Activated T-cell treated with anti-CD3 and anti-CD28 coated beads, Interleukin-2, amount 50 U/mL, for 24 hours (primary cell): ENCODE measurements at places on chromosomes 5 and 9.

GRCh38 chr5:132459031-132459982 lies 31.3 kb downstream of the IRF1 start:
- DNase-seq: peak; percentile 29

DNA sequence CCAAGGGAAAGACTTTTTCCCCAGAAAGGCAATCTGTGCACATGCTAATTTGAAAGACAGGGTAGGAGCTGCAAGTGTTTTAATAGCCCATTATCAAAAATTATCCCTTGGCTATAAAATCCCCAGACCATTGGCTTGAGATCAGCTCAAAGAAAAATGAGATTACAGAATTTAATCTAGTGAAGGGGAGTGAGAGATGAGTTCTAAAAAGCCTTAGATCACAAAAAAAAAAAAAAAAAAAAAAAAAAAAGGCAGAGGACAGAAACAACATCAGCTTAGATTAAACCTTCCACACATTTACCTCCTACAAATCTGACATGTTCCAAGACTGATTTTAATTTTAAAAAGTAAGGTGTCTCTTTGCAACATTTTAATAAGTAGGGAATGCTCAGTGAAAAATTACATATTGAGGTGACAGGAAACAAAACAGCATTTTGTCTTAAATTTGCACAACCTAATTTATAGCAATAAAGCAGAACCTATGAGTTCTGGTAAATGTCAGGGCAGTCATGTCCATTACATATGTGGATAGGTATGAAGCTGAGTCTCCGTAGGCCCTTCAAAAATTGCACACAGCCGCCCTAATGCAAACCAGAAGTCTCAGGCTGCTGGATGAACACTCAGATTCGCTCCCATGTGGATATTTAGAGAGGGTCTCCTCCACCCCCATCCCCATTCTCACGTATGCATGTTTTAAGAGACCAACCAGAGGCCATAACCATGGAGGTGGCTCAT lies 43.4 kb downstream of the NFIB start:
- no peak for DNase-seq

GRCh38 chr5:83518319-83519061 lies 46.9 kb downstream of the VCAN start:
- DNase-seq: no peak

- no peak for DNase-seq
Observed at GRCh38 chr5:3265131-3265885, 330.3 kb upstream of the IRX1 start.

DNA sequence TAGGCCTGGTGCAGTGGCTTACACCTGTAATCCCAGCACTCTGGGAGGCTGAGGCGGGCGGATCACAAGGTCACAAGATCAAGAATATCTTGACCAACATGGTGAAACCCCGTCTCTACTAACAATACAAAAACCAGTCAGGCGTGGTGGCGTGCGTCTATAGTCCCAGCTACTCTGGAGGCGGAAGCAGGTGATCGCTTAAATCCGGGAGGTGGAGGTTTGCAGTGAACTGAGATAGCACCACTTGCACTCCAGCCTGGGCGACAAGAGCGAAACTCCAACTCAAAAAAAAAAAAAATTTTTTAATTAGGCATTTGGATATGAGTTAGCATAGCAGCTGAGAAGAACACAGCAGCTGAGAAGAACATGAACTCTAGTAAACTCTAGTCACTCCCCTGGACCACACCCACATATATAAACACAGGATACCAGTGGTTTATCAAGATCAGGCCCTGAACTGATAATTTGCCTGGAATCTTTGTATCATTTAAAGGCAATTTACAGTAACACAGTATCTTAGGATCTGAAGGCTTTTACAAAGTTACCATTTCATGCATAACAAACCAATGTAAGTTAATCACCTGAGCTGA lies 4.6 kb upstream of the UGCG start:
- no peak for DNase-seq

DNA sequence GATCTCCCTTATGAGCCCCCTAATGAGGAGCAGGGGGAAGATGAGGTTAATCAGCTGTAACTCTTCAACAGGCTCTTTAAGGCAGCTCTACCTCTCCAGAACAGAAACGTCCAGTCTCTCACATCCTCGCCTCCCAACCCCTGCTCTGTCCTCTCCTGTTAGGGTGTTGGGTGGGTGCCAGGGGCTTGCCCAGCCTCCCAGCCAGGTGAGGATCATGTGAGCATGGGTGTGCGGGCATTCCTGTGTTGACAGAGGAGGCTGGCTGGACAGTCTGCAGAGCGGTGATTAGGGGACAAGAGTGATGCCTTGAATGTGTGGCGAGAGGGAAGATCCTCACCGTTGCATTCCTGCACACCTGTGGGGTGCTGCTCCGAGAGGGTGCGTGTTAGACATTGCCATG lies 51.7 kb downstream of the CCDC180 start:
- no peak for DNase-seq

GRCh38 chr5:62271870-62272269 lies 34.1 kb upstream of the KIF2A start:
- no peak for DNase-seq

DNA sequence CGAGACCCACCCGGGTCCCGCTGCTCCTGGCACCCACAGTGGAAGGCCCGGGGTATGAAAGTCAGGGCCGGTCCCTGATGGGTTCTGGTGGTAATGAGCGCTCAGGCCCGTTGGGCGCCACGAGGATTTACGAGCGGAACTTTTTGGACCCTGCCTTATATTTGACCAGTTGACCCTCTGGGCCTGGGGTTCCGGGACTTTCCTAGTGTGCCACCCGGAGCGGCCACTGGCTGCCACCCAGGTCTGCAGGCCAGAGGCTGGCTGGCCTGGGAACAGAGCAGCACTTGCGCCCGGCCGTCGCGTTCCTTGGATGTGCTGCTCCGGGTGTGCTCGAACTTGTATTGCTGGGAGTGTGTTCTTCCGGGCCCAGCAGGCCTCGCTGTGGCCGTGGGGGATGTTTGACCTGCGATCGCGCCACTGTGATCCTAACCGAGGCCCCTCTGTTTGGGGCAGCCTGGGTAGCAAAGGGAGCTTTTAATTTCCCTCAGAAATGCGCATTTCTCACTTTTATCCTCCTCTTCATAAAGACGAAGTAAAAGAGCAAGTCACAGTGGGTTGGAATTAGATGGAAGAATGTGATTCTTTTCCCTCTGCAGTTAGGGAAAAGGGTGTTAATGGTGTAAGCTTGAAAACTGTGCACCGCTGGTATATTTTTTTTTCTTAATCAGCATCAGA lies 1.2 kb downstream of the F2RL1 start:
- DNase-seq: no peak

GRCh38 chr9:31323726-31324444 lies 1060.6 kb upstream of the ACO1 start:
- DNase-seq: no peak

DNA sequence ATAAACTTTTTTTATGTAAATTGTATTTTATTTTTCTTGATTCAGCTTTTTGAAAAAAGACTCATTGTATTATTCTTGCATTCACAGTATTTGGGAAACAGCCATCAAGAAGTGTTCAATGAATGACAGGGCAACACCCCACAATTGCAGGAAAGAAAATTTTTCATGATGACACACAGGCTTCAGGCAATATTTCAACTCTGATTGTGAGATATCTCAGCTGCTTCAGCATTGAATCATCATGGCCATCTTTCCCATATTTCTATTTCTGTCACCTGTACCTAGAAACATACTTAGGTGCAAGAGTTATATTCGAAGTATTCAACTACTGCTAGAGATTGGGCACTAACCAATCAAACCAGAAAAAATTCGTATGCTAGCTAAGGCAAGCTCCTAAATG lies 446.0 kb downstream of the ISL1 start:
- no peak for DNase-seq

GRCh38 chr5:175457466-175457865 lies 13.5 kb upstream of the DRD1 start:
- no peak for DNase-seq

- no peak for DNase-seq
Observed at GRCh38 chr5:115575167-115576070, 26.9 kb downstream of the TICAM2 start.

GRCh38 chr5:1038417-1039209 lies 30.0 kb downstream of the NKD2 start:
- no peak for DNase-seq

- no peak for DNase-seq
Observed at GRCh38 chr5:168935183-168935582, 356.0 kb upstream of the PANK3 start.

- DNase-seq: no peak
Observed at GRCh38 chr9:101027236-101027635, 1.3 kb upstream of the PLPPR1 start.

DNA sequence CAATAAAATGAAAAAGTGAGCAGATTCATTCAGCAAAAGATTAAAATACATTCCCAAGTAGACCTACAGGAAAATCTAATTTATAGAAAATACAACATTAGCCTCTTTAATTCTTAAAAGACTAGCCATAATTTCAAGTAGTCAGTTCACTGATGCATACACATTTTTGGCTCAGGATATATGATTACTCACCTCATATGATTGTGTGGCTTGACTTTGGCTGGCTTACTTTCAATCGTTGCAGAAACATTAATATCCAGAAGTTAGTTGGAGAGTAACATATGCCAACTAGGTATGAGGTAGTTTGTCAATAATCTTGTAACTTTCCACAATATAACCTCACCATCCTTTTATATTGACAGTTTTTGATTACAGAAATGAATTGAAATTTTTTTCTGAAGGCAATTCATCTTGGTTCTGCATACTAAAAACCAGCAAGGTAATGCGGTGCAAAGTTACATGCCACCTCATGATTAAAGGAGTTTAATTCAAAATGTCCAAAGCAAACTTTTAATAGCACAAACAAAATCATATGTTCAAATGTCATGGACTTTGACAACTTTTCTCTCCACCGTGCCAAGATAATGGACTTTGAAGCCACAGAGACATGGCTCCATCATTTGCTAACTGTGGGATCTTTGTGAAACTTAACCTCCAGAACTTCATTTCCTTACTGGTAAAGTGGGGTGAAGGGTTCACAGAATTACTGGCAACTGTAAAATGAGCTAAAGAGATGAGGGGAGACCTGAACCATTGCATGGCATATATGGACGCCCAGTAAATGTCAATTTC lies 76.6 kb upstream of the PAM start:
- no peak for DNase-seq

DNA sequence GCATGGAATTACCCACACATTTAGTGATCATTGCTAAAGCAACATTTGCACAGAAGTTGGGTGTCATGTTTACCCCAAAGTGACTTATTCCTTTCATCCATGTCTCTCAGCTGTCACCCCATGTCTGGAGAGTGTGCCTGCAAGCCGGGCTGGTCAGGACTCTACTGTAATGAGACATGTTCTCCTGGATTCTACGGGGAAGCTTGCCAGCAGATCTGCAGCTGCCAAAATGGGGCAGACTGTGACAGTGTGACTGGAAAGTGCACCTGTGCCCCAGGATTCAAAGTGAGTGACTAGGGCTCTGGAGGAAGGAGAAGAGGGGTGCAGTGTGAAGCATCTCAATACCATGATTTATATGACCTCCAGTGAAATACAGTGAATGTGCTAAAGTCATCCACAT lies 99.9 kb upstream of the PRRC1 start:
- no peak for DNase-seq

DNA sequence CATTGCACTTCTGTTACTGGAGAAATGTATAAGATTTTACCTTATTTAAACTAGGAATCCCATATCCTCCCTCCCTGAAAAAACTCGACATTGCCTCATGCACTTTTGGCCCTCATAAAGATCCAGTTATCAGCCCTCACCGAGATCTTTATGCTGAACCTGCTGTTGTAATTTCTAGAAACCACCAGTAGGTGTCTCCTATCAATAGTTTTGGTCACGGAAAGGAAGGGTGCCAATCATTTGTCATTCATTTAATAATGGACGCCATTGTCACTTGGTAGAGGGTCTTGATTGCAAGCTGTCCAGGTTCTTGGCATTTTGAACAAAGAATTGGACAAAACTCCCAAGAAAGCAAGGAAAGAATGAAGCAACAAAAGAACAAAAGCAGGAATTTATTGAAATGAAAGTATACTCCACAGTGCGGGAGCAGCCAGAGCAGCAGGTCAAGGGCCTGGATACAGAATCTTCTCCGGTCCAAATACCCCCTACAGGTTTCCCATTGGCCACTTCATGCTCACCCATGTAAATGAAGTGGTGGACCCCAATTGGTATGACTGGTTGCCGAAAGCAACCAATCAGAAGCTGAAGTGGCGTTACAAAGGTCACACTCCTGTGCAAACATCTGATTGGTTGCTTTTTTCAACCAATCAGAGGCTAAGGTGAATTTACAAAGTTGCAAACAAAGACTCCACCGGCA lies 524.3 kb downstream of the PSAT1 start:
- no peak for DNase-seq

DNA sequence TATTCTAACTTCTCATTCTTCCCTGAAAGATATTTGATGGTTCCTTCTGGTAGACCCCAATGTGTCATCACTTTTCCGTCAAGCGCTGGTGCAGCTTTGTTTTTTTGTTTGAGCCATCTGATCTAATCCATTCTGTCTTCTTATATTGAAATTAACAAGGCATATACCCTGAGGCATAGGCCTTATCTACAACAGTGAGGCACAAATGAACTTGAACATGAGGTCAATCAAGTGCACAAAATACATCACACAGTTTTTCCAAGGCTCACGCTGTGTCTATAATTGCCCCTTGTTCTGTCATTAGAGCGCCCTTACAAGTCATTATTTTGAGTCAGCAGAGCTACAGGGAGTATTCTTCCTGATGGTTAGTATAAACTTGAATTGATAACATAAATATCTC lies 406.6 kb downstream of the MAT2B start:
- DNase-seq: no peak

DNA sequence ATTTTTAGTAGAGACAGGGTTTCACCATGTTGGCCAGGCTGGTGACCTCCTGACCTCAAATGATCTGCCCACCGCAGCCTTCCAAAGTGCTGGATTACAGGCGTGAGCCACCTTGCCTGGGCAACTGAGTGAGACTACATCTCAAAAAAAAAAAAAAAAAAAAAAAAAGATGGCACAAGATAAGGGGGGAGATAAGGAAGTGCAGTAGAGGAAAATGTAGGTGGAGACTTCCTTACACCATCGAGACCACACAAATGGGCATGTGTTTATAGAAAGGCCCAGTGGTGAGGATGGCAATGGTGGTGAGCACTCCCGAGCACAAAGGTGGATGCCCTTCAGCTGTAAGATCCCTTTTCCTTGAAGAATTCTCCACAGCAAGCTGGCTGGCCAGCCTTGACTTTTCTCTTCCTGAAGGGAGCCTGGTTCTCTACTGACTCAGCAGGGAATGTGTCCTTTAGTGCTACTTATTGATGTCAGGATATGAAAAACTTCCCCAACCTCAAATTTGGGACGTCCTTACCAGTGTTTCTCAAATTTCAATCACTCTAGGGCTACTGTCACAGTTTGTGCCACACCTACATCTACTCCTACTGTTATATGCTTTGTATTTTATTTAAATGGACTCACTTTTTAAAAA lies 28.2 kb downstream of the ERGIC1 start:
- no peak for DNase-seq

DNA sequence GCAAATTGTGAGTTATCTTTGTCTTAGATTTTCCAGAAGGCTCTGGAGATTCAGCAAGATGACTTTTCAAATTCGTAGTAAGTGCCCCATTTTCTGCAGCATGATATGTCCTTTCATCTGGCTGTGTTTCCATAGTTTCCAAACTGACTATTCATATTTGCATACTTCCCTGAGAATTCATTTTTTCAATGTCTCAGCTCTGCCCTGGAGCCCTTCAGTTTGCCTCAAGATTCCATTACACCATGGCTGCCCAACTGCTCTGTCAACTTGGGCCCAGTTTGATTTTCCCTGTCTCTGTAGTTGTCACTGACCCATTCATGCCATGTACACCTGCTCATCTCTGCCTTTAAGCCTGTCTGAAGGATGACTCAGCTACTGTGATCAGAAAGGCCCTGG lies 94.2 kb upstream of the RUSC2 start:
- DNase-seq: no peak
